ENCODE measurements at places on chromosomes 2 and 18.

- no peaks in the 10 kb centered on the region for H3K4me1 ChIP-seq
- no peaks in the 10 kb centered on the region for H3K36me3 ChIP-seq
- H3K27me3 ChIP-seq: no peaks in the 10 kb centered on the region
- no peak for DNase-seq
These were observed 188.6 kb upstream of the GATA6 start for GRCh38 chr18:21980744-21981143.

- H3K27ac ChIP-seq: no peak overlapping the region
- H3K4me3 ChIP-seq: no peak overlapping the region
- DNase-seq: no peak
- H3K36me3 ChIP-seq: no peaks in the 10 kb centered on the region
- no peaks in the 10 kb centered on the region for H3K4me1 ChIP-seq
These were observed 318.1 kb upstream of the EPAS1 start for GRCh38 chr2:45979065-45979464.

GRCh38 chr18:80088823-80089222 is 20.2 kb upstream of the ADNP2 start:
- H3K27me3 ChIP-seq: peaks cover 8% of the 10 kb centered on the region
- H3K36me3 ChIP-seq: no peaks in the 10 kb centered on the region
- no peak overlapping the region for H3K4me3 ChIP-seq
- H3K27ac ChIP-seq: no peak overlapping the region
- H3K4me1 ChIP-seq: no peaks in the 10 kb centered on the region

GRCh38 chr2:74010087-74010541 is 25.4 kb downstream of the TET3 start:
- DNase-seq: peak; percentile 88
- H3K36me3 ChIP-seq: peaks cover 3% of the 10 kb centered on the region
- no peaks in the 10 kb centered on the region for H3K27me3 ChIP-seq
- H3K27ac ChIP-seq: 0 out of 2 replicates have a peak overlapping the region, but pooled peaks have one; percentile 1

GRCh38 chr2:102895376-102895775 is 133.5 kb downstream of the TMEM182 start:
- no peak overlapping the region for H3K27ac ChIP-seq
- H3K4me1 ChIP-seq: 0 out of 2 replicates have a peak, but pooled peaks cover 3% of the 10 kb centered on the region
- H3K27me3 ChIP-seq: no peaks in the 10 kb centered on the region
- no peak for DNase-seq
- no peaks in the 10 kb centered on the region for H3K36me3 ChIP-seq

GRCh38 chr2:98012561-98012991 is 16.8 kb upstream of the TMEM131 start:
- no peak overlapping the region for H3K4me3 ChIP-seq
- no peak overlapping the region for H3K27ac ChIP-seq
- peaks cover 11% of the 10 kb centered on the region for H3K4me1 ChIP-seq
- H3K36me3 ChIP-seq: no peaks in the 10 kb centered on the region

DNA sequence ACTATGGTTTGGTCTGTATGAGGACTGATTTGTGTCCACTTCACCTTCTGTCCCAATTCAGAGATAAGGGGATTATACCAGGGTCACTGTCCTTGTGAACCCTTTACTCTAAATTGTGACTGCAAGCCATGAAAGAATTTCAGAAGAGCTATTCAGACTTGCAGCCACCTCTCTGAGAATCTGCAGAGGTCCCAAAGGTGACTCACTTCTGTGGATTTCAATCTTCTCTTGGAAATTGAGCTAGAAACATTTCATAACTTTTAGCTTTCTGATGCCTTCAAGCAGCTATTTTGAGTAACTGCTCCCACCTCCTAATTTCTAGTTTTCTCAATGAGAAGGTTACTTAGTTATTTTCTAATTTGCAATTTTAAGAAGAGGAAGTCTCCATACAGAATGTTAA is 1242.4 kb upstream of the ACVR2A start:
- no peak overlapping the region for H3K4me3 ChIP-seq
- H3K27me3 ChIP-seq: no peaks in the 10 kb centered on the region
- H3K36me3 ChIP-seq: no peaks in the 10 kb centered on the region
- no peak for DNase-seq
- H3K4me1 ChIP-seq: no peaks in the 10 kb centered on the region
- no peak overlapping the region for H3K27ac ChIP-seq

DNA sequence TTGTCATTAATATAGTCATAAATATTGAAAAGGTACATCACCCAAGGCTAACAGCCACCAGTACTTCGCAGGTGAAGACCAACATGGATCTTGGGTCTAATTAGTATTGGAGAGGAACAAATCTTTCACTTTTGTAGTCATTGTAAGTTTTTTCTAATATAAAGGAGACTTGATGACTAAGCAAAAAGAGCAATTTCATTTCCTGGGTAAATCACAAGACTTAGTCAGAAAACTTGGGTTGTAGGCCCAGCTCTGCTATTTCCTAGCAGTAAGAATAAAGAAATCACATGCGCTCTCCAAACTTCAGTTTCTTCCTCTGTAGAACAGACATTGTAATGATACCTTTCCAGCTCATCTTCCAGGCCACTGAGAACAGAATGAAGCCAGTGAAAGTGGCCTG is 40.9 kb downstream of the NRP2 start:
- DNase-seq: no peak
- no peaks in the 10 kb centered on the region for H3K27me3 ChIP-seq
- no peak overlapping the region for H3K4me3 ChIP-seq
- H3K36me3 ChIP-seq: 0 out of 2 replicates have a peak, but pooled peaks cover 3% of the 10 kb centered on the region
- H3K27ac ChIP-seq: no peak overlapping the region

- no peak overlapping the region for H3K4me3 ChIP-seq
- H3K27me3 ChIP-seq: peaks cover 32% of the 10 kb centered on the region
- no peaks in the 10 kb centered on the region for H3K4me1 ChIP-seq
- DNase-seq: no peak
- no peaks in the 10 kb centered on the region for H3K36me3 ChIP-seq
- H3K27ac ChIP-seq: no peak overlapping the region
These were observed 330.0 kb upstream of the POU3F3 start for GRCh38 chr2:104523921-104524320.

DNA sequence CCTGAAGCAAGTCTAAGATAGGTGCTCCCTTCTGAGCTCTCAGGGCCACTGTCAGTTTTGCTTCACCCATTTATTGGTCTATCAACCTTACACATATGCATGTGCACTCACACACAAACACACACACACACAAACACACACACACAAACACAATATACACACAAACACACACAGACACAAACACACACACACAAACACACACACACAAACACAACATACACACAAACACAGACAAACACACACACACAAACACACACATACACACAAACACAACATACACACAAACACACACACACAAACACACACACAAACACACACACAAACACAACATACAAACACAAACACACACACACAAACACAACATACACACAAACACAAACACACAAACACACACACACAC is 181.6 kb upstream of the KLHL29 start:
- H3K27ac ChIP-seq: no peak overlapping the region
- DNase-seq: no peak
- H3K36me3 ChIP-seq: no peaks in the 10 kb centered on the region
- no peaks in the 10 kb centered on the region for H3K4me1 ChIP-seq

- DNase-seq: peak; percentile 98
- H3K36me3 ChIP-seq: no peaks in the 10 kb centered on the region
- H3K4me3 ChIP-seq: peak overlapping the region; percentile 27
- H3K27ac ChIP-seq: peak overlapping the region; percentile 89
- peaks cover 78% of the 10 kb centered on the region for H3K4me1 ChIP-seq
- no peaks in the 10 kb centered on the region for H3K27me3 ChIP-seq
These were observed 229.5 kb upstream of the EPAS1 start for GRCh38 chr2:46067501-46068305.

DNA sequence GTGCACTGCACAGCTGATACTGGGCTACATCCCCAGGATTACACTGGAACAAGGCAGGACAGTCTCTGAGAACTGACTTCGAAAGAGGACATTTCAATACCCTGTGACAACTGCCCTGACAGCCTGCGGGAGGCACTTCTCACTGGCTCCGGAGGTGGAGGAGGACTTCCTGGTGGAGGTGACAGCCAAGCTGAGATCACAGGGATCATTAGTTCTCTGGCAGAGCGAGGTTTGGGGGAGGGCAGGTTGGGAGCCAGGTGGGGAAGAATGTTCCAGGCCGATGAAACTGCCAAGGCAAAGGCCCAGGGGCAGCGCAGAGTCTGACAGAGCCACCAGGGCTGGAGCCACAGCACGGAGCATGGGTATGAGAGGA is 28.0 kb upstream of the NPAS2 start:
- H3K27ac ChIP-seq: no peak overlapping the region
- no peaks in the 10 kb centered on the region for H3K27me3 ChIP-seq

DNA sequence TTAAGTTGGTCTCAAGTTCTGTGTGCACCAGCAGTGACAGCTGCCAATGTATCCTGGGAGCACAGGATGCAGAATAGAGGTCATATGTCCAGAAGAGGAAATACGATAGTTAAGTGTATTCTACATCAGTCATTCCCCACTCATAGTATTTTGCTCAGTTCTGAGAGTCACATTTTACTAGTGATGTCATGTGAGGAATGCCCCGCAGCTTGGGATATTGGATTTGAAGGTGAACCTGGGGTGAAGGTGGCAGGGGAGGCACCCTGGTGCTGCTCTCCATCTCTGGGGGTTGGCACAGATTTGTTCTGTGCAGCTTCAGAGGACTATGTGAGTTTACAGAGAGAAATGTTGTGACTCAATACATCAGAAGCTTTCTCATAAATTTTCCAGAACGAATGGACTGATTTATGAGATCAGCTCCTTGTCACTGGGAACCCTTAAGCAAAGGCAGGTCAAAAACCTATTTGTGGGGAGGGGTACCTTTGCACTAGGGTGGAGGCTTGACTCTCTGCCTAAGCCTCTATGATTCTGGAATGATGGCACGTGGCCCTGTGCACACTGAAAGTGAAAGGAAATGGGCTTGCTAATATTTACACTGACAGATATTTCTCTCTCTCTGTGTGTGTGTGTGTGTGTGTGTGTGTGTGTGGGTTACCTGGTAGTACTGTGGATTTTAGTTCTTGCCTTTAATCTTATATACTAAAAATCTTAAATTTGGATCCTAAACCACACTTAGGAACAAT is 95.9 kb downstream of the NEB start:
- H3K27me3 ChIP-seq: no peaks in the 10 kb centered on the region
- H3K4me3 ChIP-seq: no peak overlapping the region

DNA sequence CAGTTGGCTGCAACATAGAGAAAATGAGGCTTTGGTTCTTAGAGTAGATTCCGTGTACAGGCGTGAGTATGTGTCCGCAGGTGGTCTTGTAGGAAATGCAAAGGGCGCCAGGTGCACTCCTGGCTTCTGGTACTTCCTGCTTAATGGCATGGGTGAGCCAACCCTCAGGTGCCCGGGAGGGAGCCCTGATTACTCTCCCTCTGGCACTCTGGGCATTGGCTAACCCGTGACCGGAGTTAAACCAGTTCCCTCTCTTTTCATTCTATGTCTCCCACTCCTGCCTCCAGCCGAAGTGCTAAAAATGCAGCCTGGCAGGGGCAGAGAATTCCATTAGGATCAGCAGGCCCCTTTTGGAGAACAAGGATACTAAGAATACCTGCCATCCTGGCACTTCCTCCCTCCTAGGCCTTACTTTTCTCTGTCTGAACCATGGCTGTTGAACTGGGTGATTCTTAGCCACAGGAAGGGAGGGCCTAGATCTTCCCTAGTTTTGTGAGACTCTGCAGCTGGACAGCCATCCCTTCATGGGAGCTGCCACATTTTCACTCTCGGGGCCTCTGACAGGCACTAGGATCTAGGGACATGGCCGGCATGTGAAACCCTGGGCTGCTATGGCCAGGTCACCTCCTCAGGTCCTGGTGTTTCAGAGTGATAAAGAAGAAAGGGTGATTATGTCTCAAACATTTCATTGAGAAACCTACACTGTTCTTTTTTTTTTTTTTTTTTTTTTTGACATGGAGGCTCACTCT is 6.5 kb downstream of the MERTK start:
- no peak overlapping the region for H3K4me3 ChIP-seq
- H3K4me1 ChIP-seq: peaks cover 12% of the 10 kb centered on the region
- no peak for DNase-seq
- H3K27ac ChIP-seq: no peak overlapping the region
- H3K27me3 ChIP-seq: no peaks in the 10 kb centered on the region
- no peaks in the 10 kb centered on the region for H3K36me3 ChIP-seq

DNA sequence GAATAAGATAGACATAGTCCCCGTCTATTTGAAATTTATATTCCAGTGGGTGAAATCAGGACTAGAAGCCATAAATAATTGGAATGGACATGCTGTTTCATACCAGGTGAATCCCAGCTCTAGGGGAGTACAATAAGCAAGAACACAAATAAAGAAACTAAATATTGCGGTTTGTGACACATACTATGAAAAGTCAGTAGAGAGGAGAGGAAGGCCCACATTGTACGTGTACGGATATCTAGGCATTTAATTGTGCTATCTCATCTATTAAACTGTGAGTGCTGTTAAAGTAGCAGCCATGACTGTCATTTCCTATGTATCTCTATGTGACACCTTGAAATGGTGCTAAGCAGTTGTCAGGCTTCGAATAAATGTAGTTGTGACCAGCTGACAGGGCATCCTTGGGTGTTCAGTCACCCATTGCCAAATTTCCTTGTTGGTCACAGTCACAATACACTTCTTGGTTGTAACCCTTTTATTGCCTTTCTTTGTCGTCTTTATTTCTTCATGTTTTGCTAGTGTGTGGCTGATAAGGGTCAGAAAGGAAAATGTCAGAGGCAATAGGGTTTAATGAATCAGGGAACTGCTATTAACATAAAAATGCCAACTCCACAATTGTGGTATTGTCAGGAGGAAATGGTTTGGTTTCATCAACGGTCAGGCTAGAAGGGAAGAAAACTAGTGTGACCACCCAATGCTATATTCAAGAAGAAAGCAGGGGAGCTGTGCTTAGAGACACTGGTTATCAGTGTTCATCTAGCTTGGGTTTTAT is 31.5 kb downstream of the CPO start:
- H3K36me3 ChIP-seq: no peaks in the 10 kb centered on the region
- no peak overlapping the region for H3K27ac ChIP-seq
- H3K27me3 ChIP-seq: no peaks in the 10 kb centered on the region
- H3K4me1 ChIP-seq: no peaks in the 10 kb centered on the region

- no peak overlapping the region for H3K27ac ChIP-seq
- DNase-seq: no peak
- H3K4me1 ChIP-seq: no peaks in the 10 kb centered on the region
- no peaks in the 10 kb centered on the region for H3K36me3 ChIP-seq
- H3K27me3 ChIP-seq: peaks cover 100% of the 10 kb centered on the region
These were observed 371.3 kb upstream of the MYT1L start for GRCh38 chr2:2702385-2702784.

- no peak overlapping the region for H3K27ac ChIP-seq
- H3K36me3 ChIP-seq: no peaks in the 10 kb centered on the region
- peak; percentile 19 for DNase-seq
- no peak overlapping the region for H3K4me3 ChIP-seq
- no peaks in the 10 kb centered on the region for H3K27me3 ChIP-seq
- H3K4me1 ChIP-seq: no peaks in the 10 kb centered on the region
These were observed 44.0 kb downstream of the PDCL3 start for GRCh38 chr2:100606726-100607343.

Data from PC-9 (cell line).